Activated CD4-positive, alpha-beta T cell treated with anti-CD3 and anti-CD28 coated beads, Interleukin-2, amount 50 U/mL, for 24 hours (primary cell): ENCODE measurements at places on chromosomes 7 and 10.

- no peak for DNase-seq
Measured at GRCh38 chr10:129075508-129075907, 391.5 kb upstream of the MGMT start.

DNA sequence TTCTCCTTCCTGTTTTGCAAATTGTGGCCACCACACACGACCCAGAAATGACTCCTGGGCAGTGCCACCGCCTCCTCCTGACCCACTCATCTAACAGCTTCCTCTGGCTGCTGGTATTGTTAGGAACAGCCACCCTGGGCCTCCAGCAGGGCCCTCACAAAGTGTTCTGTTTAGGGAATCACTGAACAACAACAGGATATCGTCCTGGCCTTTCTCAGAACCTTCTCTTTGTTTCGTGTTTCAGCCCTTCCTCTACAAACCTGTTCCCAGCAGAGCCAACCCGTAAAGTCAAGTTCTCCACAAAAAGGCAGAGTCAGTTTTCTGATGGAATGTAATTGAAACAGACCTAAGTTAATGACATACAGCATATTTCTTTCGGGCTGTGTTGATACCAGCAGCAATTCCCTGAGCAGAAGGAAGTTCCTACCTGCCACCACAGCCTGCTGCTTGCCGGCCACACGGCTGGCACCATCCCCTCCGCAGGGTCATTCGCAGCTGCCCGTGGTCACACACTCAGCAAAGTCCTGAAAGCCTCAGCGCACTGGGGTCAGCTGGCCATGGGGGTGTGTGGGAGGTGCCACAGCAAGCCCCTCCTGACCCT, 91.7 kb upstream of the PITRM1 start:
- DNase-seq, result no peak

DNA sequence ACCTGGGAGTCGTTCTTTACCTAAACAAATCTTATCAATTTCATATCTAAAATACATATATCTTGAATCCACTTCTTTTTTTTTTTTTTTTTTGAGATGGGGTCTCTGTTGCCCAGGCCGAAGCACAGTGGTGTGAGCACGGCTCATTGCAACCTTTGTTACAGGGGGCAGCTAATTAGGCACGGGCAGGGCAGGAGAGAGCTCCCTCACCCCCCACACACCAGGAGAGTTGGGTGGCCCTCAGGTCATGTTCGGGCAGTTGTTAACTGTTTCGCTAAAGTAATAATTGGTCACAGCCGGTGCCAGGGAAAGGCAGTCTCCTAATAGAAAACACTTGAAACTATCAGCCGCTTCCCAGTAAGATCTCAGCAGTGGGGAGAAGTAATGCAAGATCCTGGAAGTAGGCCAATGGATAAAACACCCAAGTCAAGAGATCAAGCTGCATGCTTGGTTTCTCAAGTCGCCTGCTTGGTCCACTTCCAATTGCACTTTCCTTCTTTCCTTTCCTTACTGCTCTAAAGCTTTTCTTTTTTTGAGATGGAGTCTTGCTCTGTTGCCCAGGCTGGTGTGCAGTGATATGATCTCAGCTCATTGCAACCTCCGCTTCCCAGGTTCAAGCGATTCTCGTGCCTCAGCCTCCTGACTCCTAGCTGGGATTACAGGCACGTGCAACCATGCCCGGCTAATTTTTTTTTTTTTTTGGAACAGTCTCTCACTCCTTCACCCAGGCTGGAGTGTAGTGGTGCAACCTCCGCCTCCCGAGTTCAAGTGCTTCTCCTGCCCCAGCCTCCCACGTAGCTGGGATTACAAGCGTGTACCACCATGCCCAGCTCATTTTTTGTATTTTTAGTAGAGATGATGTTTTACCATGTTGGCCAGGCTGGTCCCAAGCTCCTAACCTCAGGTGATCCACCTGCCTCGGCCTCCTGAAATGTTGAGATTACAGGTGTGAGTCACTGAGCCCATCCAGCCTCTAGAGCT, 21.3 kb upstream of the EFCAB10 start:
- DNase-seq, result no peak

DNA sequence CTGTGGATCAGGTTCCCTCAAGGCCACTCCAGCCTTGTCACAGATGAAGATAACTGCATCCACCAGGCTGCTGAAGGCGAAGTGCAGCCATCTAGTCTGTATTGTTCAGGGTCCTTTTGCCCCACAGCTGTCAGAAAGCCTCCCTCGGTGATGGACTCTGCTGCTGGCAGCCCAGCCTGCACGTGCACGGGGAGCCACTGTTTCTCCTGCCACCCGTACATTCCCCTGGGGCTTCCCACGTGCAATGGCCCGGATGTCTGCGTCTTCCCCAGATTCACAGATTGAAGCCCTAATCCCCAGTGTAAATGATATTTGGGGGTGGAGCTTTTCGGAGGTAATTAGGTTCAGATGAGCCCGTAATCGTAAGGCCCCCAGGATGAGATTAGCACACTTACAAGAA, 46.6 kb upstream of the VIPR2 start:
- no peak for DNase-seq
